WERI-Rb-1 (cell line): ENCODE measurements at places on chromosomes 13 and 19.

GRCh38 chr13:83536941-83537340 is 345.3 kb downstream of the SLITRK1 start:
- DNase-seq, result no peak

DNA sequence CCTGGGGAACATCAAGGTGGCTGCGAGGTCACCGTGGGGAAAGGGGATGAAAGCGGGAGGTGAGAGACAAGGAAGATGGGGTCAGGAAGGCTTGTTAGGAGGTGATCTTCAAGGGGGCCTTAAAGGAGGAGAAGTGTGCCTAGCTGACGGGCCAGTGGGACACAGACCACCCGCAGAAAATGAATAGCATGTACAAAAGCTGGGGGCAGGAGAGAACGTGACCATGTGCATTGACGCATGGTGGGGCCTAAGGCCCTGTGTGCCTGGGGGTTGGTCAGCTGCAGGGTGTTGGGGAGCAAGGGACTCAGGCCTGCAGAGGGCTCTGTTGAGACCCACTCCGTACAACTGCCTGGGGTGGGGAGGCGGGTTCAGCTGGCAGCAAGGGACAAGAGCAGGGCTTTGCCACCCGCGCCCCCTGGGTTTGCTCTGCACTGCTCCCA is 5.9 kb downstream of the RAB8A start:
- DNase-seq, result no peak

GRCh38 chr19:1790054-1790792 is 21.9 kb downstream of the ATP8B3 start:
- DNase-seq, result no peak

- no peak for DNase-seq
Measured at GRCh38 chr19:23597661-23598060, 89.4 kb downstream of the ZNF675 start.

DNA sequence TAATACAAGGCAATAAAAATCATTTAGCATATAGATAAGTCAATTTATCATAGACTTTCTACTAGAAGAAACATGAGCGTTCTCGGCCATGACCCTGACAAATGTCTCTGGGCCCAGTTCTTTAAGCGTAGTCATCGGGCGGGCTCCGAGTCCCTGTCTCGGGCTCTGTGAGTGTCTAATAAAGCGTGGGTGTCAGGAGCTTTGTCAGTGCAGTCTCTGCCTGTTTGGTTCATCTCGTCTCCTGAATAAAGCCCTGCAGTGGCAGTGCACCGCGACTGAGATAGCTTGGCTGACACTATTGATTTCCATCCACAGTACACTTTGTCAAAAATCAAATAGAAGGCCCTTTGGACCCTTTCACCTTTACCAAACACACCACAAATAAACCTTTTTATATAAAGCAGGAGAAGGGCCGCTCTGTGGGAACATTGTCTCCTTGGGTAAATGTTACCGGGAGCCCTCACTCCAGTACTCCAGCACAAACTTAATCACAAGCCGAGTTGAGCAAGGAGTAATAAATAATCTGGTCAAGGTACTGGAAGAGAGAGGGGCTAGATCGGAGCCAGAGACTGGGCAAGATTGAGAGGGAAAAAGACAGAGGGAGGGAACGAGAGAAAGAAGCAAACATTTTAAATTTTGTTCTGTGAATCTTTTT is 368.2 kb upstream of the TSHZ3 start:
- DNase-seq, result no peak

- no peak for DNase-seq
Measured at GRCh38 chr13:20121159-20121525, 39.7 kb downstream of the GJA3 start.

GRCh38 chr19:13212759-13213330 is 62.6 kb downstream of the IER2 start:
- peak; percentile 74 for DNase-seq

- DNase-seq, result no peak
Measured at GRCh38 chr19:1041272-1041834, 1.4 kb downstream of the ABCA7 start.

DNA sequence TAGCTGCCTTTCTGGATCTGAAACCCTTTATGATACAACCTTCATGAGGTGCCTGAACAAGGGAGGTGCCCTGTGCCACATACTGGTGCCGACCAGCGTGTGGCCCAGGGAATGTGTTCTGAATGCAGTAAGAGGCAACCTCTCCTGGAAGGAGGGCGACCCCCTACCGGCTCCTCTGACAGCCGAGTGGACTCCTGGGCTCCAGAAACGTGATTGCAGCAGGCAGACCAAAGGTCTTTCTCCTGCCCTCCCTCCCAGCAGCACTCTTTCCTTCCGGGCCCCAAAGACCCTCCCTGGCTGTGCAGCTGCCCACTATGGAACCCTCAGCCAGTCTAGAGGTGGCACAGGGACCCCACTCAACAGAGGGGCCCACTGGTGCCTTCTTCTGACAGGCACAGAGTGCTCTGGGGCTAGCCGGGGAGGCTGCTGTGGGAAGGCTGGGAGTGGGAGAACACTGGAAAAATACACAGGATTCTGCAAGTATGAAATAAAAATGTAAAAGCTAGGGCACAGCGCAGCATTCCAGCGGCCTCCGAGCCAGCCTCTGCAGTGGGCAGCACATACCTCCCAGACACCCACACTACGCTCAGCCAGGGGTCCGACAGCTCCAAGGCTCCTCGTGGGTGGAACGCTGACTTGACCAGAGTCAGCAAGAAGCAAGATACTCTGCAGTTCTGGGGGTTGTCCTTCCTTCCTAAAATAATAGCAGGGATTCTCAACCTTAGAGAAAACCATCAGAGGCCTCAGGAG is 14.9 kb downstream of the SH3GL1 start:
- no peak for DNase-seq

- no peak for DNase-seq
Measured at GRCh38 chr13:32903720-32904119, 112.5 kb upstream of the KL start.

DNA sequence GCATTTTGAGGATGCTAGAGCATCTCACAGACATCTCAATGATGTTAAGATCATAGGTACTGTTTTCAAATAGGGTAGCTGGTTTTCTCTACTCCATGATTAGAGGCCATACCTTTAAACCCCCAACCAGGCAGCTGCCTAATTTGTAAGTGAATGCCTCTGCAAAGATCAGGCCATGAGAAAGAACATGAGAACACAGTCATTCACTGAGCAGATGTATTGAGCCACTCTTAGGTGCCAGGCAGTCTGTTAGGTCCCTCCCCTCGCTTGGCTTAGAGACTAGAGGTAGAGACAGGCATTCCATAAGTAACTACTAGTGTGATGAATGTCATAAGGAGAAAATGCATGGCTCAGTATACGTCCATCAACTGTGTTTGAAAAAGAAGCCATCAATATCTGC is 410.0 kb downstream of the FGF9 start:
- no peak for DNase-seq

DNA sequence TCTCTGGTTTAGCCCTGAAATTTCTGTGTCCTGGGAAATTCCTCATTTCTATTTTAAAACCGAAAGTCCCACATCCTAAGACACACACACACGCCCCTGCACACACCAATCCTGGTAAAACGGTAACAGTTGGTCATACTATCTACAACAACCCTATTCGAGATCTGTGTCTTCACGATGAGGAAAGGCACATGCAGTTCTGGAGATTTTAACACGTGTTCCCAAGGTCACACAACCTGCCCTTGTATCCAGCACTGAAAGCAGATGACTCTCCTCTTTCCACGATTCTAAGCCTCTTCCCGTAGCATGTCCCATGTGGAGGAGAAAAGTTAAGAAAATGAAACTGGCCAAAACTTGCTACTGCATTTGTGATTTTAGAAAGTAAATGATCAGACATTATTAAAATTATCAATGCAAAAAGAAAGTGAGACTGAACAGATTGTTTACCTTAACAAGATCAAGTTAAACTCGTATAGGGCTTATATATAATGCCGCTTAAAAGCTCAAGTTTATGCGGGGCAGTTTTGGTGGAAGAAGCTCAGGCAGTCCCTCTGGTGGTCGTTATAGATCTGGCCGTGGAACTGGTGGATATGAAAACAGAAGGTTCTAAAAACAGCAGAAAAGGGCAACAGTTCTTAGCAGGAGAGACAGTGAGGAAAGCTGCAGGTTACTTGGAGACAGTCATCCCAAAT is 32.7 kb downstream of the VSTM1 start:
- peak; percentile 19 for DNase-seq

DNA sequence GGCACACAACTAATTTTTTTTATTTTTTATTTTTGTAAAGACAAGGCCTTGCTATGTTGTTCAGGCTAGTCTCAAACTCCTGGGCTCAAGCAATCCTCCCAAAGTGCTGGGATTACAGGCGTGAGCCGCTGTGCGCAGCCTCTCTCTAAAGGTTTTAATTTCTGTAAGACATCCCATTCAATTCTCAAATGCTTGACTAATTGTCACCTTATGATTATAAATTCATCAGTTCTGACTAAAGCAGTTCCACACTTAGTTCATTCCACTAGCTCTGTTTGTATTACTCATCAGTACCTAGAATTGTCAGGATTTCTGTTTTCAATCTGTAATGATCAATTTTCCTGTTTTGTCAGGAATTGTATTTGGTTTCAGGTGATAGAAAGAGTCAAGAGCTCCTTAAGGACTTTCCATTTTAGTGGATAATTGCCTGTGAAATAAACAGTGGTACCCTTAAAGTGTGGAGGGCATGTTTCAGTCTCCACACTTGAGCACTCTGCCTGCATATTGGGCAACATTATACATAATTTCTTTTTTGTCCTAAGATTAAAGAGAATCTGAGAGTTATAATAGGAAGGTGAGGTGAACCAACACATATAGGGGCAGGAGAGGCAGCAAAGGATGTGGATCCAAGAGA is 27.6 kb downstream of the GPALPP1 start:
- no peak for DNase-seq

GRCh38 chr13:92175330-92175729 is 776.9 kb downstream of the GPC5 start:
- DNase-seq, result peak; percentile 63

- no peak for DNase-seq
Measured at GRCh38 chr19:41591951-41592562, 16.1 kb downstream of the CEACAM21 start.

DNA sequence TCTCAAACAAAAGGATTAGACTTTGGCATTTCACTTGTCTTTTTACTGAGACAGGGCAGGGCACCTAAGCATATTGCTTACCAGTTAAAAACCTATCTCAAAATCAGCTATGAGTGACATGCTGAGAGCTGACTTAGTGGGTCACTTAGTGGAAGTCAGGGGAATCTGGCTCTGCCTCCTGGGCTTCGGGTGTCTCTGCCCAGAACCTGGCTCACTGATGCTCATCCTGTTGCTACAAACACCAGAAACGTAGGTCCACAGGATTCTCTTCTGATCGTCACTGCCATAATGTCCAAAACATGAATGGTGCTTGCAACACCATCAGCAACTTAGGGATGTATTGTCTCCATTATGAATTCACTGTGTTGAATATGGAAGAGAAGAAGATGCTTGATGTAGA is 276.1 kb downstream of the ITGBL1 start:
- no peak for DNase-seq

DNA sequence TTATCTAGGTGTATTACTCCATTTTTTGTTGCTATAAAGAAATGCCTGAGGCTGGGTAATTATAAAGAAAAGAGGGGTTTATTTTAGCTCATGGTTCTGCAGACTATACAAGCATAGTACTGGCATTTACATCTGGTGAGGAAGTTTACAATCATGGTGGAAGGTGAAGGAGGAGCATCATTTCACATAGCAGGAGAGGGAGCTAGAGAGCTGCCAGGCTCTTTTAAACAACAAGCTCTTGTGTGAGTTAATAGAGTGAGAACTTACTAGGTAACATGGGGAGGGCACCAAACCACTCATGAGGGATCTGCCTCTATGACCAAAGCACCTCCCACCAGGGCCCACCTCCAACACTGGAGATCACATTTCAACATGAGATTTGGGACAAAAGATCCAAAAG is 221.7 kb upstream of the GPC6 start:
- DNase-seq, result peak; percentile 58

DNA sequence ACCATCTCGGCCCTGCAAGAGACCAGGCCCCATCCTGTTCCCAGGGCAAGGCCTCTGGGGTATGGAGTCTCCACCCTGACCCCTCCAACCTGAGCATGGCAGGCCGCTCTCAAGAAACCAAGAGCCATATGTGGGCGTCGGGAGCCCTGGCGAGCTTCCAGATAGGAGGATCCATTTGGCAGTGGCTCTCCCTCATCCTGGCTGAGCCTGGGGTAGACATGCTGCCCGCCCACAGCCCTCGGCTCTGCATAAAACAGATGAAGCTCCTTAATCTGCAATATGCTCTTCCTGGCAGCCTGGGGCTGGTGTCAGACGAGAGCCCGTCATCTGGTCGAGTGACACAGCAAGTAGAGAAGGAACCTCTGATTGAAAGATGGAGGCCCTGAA is 6.1 kb downstream of the ATP13A1 start:
- DNase-seq, result peak; percentile 79

GRCh38 chr19:5182751-5183150 is 157.9 kb downstream of the PTPRS start:
- DNase-seq, result no peak

DNA sequence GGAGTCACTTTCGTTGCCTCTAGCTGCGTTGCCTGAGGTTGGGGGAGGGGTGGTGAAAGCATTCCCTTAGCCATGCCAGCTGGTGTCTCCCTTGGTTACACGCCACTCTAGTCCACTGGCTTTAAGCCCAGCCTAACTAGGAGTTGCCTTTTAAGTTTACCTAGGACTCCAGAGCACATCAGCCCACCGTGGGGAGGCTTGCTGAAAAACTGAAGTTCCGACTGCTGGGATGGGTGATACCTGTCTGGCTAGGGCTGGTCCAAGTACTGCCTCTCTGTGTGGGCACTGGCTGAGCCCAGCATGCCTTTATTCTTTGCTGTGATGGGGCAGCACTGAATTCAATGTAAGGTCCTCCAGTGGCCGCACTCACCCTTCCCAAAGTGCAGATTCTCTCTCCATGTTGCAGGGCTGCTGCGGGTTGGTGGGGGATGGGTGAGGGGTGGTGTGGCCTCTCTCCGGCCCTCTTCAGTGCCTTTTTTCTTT is 11.8 kb upstream of the CEACAM1 start:
- DNase-seq, result peak; percentile 86

- no peak for DNase-seq
Measured at GRCh38 chr13:99991013-99991827, 9.6 kb downstream of the ZIC2 start.

GRCh38 chr19:55119053-55119452 is 1.6 kb upstream of the PPP1R12C start:
- DNase-seq, result no peak
